ENCODE measurements at places on chromosomes 3 and 15. TPM values are rescaled to one million over a fixed set of nuclear protein-coding genes. Genes with fewer than 3 reads are reported as not detected.

The CCR3 gene
- 0.25 TPM for polyA plus RNA-seq

The NXPE3 gene
- polyA plus RNA-seq, result 21.9 TPM

The HRG gene
- 0.20 TPM for polyA plus RNA-seq

The ATP10A gene
- 2.4 TPM for polyA plus RNA-seq

The GABRR3 gene
- not detected for polyA plus RNA-seq

The ESYT3 gene
- polyA plus RNA-seq, result 12.1 TPM

The KNL1 gene
- polyA plus RNA-seq, result 6.8 TPM

DNA sequence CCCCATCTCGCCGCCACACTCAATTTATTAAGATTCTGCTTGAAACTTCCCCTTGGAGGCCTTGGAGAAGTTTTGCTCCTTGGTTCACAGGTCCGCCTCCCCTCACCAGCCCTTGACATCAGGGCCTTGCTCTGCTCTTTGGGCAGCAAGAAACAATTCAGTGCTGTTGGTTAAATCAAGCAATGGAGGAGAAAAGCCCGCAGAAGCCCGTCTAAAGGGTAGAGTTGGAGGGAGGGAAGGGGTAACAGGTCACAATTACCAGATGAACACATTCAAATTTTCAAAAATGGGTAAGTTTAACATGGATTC is 429 bp downstream of the PARP9 start:
- no peak for DNase-seq

- DNase-seq, result no peak
These were observed 109.1 kb downstream of the LPP start for GRCh38 chr3:188262913-188263683.

- DNase-seq, result peak; percentile 17
These were observed 136.8 kb upstream of the ACP3 start for GRCh38 chr3:132180337-132180791.

GRCh38 chr15:78108300-78109084 is 16.1 kb downstream of the SH2D7 start:
- DNase-seq, result peak; percentile 86

- no peak for DNase-seq
These were observed 18.2 kb downstream of the ABTB1 start for GRCh38 chr3:127690823-127691452.

DNA sequence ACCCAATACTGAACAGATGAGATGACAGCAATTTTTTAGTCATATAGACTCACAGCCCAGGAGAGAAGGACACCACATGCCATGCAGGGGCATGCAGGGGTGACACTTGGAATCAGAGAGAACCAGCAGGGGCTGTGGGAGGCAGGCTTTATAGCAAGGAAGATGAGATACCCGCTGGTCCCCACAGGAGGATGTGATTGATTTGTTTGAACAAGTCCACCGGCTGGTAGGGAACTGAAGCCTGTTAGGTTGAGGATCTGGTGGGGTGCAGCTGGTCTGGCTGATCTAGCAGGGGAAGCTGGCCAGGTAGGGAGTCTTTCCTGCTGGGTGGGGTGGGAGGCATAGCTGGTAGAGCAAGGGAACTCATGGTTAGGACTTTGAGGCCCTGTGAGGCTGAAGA is 18.0 kb upstream of the ACAN start:
- DNase-seq, result no peak

GRCh38 chr3:112651071-112651470 is 10.1 kb upstream of the CCDC80 start:
- DNase-seq, result no peak

DNA sequence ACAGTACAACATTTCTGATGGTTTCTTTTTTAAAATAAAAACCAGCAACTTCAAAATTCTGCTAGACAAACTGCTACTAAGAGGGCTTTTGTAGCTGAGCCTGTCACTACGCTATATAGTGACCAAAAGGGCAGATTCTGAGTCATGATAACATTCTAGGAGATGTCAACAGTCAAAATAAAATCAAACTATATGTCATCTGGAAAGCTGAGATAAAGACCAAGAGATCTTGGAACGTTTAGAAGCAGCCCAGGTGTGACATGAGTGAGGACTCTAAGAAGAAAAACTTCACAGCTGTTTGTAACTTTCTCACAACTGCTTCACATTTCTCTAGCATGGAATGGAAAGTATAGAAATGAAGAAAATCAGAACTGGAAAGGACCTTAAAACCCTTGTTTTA is 84.6 kb downstream of the FILIP1L start:
- DNase-seq, result no peak

- no peak for DNase-seq
These were observed 452.5 kb upstream of the THRB start for GRCh38 chr3:24947103-24947502.

- no peak for DNase-seq
These were observed 139.4 kb upstream of the SLC7A14 start for GRCh38 chr3:170725285-170725731.

DNA sequence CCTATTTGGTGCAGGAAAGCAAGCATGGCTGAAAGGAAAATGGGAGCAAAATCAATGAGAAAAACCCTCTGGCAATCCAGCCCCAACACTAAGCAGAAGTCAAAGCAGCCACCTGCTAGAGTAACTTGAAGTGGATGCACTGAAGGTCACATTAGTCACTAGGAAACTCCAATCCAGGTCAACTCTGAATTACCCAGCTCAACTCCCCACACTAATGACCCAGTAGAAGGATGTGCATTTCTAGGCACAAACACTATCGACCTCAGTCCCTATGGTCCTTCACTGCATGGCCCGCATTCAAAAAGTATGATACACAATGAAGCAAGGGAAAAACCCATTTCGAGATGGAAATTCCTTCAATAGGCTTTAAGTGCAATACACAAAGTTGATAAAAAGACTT is 80.6 kb downstream of the RAD18 start:
- no peak for DNase-seq

- no peak for DNase-seq
These were observed 532 bp upstream of the ESYT3 start for GRCh38 chr3:138433892-138434275.

DNA sequence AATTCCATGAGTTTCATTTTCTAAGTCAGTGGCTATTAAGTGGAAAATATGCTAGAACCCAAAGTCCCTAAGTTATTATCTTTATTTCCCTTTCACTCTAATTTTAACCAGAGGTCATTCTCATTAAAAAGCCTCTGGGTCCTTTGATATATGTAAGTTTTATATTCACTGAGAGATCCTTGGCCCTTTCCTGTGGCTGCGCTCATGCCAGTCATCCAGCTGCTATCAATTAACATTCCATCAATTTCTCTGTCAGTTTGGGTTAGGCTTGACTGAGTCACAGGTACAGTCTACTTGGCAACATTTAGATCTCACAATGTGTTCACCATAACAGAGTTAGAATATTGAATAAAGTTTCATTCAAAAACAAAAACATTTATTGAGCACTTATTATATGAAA is 58.0 kb upstream of the FBN1 start:
- no peak for DNase-seq

- no peak for DNase-seq
These were observed 42.3 kb downstream of the KCNH8 start for GRCh38 chr3:19190602-19191001.

- DNase-seq, result no peak
These were observed 468.2 kb downstream of the PLOD2 start for GRCh38 chr3:145692751-145693150.

DNA sequence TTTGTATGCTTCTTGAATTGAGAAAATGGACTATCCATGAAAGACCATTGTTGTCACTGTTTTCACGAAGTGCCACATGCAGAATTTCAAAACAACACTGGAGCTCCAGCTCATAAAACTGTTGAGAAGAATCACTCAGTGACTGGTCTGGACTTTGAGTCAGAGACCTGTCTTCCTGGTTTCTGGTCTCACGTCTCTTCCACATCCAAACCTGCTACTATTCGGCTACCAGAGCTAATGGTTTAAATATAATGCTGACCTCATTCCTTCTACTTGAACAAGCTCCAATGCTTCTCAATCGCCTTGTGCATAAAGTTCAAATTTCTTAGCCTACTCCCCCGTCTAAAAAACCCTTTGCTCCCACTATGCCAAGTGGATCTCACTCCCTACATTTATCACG is 227.9 kb upstream of the NR2F2 start:
- DNase-seq, result no peak

DNA sequence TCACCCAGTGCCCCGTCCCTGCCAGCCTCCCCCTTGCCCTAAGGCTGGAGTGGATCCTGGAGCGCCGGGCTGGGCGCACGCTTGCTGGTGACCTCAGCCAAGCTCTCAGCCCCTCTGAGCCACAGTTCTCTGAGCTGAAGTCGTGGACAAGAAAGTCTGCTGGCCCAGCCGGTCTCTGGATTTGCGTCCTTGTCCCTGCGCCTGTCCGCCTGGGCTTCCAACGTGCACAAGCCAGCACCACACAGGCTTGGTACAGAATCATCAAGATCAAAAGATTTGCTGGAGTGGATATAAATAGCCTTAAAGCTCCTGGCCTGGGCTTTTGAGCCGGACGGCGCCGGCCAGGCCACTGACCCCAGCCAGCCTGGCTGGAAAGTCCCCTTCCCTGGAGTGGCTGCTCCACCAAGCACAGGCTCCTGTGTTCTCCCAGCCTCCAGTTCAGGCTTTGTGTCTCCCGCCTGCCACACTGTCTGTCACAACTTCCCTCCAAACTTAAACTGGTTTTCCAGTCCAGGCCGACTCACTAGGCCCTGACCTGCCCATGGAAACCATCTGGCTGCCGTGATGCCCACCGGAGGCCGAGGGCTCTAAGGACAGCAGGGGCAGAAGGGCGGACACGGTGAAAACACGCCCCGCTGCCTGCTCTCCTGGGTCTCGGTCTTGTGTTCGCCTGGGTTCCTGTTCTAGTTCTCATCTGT is 156.2 kb downstream of the NUP210 start:
- no peak for DNase-seq

- DNase-seq, result no peak
These were observed 799.9 kb downstream of the AGBL1 start for GRCh38 chr15:86879250-86880229.

GRCh38 chr15:88390164-88390901 is 76.9 kb downstream of the MRPL46 start:
- DNase-seq, result no peak

DNA sequence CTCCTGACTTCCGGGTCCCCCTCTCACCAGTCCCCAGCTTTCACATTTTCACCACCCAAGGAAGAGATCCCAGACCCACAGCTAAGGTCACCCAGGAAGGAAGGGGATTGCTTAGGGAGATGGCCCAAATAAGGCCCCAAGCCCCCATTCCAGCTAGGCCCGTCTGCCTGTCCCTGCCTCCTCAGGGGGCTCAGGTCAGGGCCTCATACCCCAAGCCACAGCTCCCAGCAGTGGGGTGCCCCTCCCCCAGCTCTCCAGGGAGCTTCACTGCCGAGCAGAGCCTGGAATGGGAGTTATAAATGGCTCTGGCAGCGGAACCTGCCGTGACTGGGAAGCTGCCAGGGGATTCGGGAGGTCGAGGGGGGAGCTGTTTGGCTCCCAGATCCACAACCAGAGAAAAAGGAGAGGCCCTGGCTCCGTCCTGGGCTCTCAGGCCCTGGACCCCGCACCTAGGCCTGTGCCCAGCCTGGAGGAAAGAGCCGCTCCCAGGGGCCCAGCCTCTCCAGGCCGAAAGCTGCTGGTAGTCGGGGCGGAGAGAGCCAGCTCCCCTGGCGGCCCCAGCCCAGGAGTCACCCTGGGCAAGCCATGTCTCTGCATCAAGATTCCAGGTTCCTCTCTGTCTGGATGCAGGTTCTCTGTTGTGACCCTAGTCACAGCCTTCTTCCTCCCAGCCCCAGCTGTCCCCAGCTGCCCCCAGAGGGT is 550 bp downstream of the CCDC9B start:
- peak; percentile 81 for DNase-seq

- DNase-seq, result no peak
These were observed 31.6 kb upstream of the MCTP2 start for GRCh38 chr15:94199725-94200124.
